CD4-positive, alpha-beta memory T cell (primary cell): ENCODE measurements at places on chromosomes 1 and 21. TPM values are rescaled to one million over a fixed set of nuclear protein-coding genes. Genes with fewer than 3 reads are reported as not detected.

The AMIGO1 gene
- 28.1 TPM for total RNA-seq

The CD247 gene
- 341 TPM for total RNA-seq

The SERBP1 gene
- total RNA-seq: 154 TPM

The CR1L gene
- total RNA-seq: 0.19 TPM

GRCh38 chr21:35309316-35309715, 260.2 kb upstream of the RUNX1 start:
- DNase-seq: no peak

DNA sequence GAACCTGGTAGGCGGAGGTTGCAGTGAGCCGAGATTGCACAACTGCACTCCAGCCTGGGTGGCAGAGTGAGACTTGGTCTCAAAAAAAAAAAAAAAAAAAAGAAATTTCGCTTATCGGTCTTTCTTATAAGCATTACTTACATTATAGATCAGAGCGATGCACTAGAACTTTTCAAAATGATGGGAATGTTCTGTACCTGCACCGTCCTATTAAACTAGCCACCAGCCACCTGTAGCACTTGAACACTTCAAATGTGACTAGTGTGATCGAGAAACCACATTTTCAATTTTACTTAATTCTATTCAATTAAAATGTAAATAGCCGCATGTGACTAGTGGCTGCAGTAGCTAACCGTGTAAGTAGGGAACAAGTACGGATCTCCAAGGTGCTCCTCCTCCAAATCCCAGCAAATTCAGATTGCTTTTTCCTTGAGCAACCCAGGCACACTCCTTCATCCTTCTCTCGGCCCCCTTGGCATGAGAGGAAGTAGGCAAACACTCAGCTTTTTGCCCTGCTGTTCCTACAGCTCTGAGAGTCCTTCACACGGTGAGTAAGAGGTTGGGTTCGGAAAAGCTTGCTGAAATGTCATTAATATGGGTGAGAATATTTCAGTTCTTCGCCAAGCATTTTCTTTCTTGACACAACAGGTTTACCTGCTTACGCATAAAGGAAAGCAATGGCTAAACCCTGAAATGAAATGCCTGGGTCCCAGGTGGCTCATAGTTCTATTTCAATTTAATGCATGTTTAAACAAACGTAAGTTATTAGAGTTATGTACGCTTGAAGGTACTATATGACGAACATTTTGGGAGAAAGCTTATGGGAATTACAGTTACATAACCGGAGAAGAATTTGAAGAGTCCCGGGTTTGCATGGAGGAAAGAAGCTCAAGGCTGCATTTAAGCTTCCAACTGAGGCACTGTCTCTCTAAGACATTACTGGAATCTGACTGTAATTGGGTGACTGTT, 69.5 kb upstream of the HUNK start:
- no peak for DNase-seq

DNA sequence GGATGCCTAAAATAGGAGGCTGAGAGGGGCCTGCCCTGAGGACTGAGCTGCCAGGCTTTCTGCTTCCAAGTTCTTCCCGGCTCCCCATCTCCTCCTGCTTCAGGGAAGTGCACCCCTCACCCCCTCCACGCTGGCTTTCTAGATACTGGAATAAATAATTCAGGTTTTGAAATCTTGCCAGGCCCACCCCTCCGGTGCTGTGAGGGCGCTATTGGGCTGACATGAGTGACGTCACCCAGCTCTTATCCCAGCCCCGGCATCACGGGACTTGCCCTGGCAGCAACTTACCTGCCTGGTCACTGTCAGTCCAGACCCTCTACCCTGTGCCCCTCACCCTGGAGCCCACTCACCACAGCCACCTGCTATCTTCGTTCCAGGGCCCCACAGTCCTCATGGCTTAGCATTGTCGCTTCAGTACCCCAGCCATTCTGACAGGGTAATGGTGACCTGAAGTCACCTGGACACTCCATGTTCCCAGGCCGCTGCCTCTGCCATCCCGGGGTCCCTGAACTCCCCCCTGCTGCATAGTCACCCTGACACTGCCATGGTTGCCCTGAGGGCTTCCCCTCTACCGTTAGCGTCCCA, 819 bp upstream of the GPR3 start:
- DNase-seq: no peak

- no peak for DNase-seq
Observed at GRCh38 chr1:240149484-240150094, 57.9 kb downstream of the FMN2 start.

- DNase-seq: no peak
Observed at GRCh38 chr1:221431961-221432360, 309.9 kb downstream of the DUSP10 start.

GRCh38 chr1:199054694-199055093, 415.9 kb downstream of the PTPRC start:
- DNase-seq: no peak

DNA sequence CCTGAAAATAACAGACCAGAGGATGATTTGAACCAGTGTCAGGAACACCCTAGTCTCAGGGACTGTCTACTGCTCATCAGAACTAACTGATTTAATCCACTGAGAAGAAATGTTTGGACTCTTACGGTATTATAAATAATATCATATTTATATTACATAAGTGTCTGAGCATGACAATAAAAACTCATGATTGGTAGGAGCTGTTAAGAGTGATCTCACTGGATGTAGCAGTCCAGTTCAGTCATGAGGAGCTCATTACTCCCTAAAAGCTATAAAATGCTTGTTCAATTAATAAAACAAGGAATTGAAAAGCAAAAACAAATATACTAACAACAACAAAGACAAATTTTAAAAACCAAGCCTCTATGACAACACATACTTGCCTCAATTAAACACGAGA, 68.8 kb upstream of the BCL9 start:
- no peak for DNase-seq

GRCh38 chr21:16388291-16388690, 658.5 kb downstream of the USP25 start:
- DNase-seq: no peak

GRCh38 chr1:225748529-225748928, 29.1 kb upstream of the SRP9 start:
- DNase-seq: no peak

GRCh38 chr1:233735331-233735730, 121.4 kb downstream of the KCNK1 start:
- DNase-seq: no peak

GRCh38 chr1:14777516-14778506, 179.3 kb downstream of the KAZN start:
- DNase-seq: no peak
